NCI-H1048 (cell line): ENCODE measurements at places on chromosomes 11 and 22.

DNA sequence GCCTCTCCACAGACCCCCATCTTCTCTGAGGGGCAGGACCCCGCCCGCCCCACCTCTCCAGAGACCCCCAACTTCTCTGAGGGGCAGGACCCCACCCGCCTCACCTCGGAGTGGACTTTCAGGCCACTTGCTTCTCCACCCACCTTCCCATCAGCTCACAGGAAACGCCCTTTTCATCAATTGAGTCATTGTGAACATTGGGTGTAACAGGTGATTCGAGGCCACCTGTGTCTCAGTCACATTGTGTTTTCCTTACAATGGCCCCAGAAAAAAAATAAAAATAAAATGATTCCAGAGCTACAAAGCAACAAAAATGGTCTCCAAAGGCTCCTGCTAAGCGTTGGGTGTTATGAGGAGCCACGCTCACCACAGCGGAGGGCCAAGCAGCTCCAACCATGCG lies 36.0 kb downstream of the BRD1 start:
- no peak for DNase-seq

- no peak for DNase-seq
These were observed 35.4 kb downstream of the SDHD start for GRCh38 chr11:112121981-112122615.

- DNase-seq = no peak
These were observed 116.4 kb upstream of the CRYBB3 start for GRCh38 chr22:25083056-25083806.

DNA sequence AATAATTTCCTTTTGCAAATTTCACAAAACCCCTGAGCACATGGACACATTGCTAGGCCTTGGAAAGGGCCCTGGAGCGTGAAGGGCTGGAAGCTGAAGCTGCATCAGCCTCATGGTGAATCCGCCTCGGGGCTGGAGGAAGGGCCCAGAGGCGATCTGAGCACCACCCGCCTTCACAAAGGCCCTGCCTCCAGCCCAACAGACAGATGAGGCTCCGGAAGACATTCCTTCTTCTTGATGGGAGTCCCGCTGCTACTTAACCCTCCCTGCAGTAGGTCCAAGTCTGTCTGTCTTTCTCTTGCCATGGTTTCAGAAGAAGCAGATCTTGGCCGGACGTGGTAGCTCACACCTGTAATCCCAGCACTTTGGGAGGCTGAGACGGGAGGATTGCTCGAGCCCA lies 16.5 kb downstream of the ARRB1 start:
- DNase-seq = no peak

- DNase-seq = no peak
These were observed 4.9 kb downstream of the OR8B8 start for GRCh38 chr11:124440608-124441007.

GRCh38 chr11:38510041-38510440 lies 1912.0 kb upstream of the RAG2 start:
- no peak for DNase-seq

DNA sequence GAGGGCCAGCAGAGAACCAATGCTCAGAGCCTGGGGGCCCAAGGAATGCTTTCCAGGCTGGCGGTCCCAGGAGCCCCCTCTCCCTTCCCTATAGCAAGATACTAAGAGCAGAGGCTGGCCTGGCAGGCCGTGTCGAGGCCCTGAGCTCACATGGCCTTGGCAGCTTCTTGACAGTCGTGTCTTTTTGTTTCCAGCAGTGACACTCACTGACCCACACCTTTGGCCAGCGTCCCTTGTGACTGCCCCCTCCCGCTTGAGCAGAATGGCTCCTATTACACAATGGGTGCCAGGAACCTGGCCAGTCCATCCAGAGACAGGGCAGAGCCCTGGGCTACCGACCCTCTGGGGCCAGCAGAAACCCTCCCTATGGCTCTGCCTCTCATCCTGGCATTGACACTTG lies 6.4 kb upstream of the CCND1 start:
- no peak for DNase-seq

GRCh38 chr11:125188021-125188420 lies 23.5 kb downstream of the PKNOX2 start:
- DNase-seq = no peak

DNA sequence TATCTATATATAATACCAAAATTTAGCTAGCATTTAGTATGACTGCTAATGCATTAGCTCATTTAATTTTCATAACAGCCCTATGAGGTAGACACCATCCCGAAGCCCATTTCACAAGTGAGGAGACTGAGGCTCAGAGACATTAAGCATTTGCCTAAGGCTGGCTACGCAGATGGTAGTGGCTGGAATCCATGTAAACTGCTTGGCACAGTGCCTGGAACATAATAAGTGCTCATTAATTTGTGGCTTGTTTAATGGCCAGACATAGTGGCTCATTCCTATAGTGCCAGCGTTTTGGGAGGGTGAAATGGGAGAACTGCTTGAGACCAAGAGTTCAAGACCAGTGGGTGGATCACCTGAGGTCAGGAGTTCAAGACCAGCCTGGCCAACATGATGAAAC lies 17.8 kb upstream of the TP53I11 start:
- no peak for DNase-seq

DNA sequence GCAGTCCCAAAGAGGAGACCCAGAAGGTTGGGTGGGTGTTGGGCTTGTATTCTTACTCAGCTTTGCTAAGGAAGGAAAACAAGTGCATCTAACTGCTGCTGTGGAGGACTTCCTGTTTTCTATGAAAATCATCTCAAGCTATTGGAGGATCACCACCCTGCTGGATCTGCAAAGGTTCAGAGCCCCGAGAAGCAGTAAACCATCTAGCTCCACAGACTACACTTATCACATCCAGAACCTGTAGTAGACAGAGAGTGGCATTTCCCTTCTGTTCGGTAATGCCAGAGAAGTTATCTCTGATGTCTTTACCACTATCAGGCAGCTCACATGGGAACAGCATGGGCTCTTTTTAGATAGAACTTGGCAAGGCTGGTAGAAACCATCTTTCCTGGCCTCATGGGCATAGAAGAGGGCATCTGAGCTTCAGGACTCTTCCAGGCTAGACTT lies 21.7 kb downstream of the KCNJ1 start:
- DNase-seq = no peak

DNA sequence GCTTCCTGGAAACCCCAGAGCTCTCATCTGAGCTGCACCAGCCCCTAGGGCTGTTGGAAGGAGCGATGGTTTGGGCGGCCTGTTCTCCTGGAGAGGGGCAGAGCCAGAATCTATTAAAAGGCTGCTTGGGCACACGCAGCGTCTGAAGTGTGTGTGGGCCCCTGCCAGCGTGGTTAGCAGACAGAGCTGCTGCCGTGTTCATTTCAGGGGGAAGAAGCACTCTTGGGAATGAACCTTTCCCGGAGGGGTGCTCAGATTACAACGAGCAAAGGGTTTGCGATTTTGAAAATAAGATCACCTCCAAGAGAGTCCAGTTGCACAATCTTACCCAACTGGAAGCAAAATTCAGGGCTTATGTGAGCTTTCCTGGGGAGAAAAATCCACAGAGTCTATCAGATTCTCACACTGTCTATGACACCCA lies 12.9 kb downstream of the ANO1 start:
- no peak for DNase-seq

DNA sequence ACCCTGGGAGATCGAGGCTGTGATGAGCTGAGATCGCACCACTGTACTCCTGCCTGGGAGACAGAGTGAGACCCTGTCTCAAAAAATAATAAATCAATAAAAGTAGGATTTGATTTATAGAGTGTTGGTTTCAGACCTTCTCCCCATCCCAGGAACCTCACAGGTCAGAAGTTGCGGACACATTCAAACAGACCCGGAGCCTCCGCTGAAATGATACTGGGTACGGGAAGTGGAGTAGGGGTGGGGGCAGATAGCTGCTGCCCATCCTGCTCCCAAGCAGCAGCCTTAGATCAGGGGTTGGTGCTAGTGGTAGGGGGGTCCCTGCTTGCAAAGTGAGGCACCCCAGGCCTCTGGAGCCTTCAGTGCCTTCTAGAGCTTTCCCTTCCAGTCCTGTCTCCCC lies 7.8 kb downstream of the PRDM11 start:
- no peak for DNase-seq

DNA sequence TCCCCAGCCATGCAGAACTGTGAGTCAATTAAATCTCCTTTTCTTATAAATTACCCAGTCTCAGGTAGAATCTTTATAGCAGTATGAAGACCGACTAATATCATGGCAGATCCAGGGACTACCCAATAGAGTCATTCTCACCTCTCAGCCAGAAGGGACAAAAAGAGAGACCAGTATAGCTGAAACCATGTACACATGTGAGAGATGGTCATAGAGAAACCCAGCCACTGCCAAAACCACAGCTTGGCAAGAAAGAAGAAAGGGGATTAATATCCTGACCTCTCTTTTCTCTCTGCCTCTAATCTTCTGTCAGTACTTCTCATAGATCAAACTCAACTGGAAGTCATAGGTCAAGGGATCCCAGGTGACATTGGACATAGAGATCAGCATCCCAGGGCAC lies 109.8 kb downstream of the CCDC34 start:
- DNase-seq = no peak

GRCh38 chr22:45688600-45689080 lies 17.0 kb downstream of the ATXN10 start:
- peak; percentile 22 for DNase-seq

GRCh38 chr11:57311109-57311936 lies 13.4 kb downstream of the TNKS1BP1 start:
- peak; percentile 71 for DNase-seq

GRCh38 chr22:29992341-29993275 lies 87.7 kb upstream of the HORMAD2 start:
- no peak for DNase-seq

DNA sequence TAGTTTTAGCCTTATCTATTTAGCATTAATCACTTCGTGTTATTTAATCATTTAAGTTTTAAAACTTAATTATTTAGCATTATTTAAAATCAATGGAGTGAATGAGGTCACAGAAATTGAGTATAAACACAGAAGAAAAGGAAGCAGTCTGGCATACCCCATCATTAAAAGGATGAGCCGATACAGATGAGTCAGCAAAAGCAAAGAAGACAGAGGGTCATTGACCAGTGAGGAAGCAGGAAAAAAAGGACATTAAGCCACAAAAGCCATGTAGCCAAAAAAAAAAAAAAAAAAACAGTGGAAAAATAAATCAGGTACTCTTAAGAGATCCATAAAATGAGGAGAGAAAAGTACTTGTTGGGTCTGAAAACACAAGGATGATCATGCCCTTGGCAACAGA lies 71.5 kb downstream of the TYR start:
- no peak for DNase-seq

- no peak for DNase-seq
These were observed 61.2 kb upstream of the BLID start for GRCh38 chr11:122177238-122177637.

DNA sequence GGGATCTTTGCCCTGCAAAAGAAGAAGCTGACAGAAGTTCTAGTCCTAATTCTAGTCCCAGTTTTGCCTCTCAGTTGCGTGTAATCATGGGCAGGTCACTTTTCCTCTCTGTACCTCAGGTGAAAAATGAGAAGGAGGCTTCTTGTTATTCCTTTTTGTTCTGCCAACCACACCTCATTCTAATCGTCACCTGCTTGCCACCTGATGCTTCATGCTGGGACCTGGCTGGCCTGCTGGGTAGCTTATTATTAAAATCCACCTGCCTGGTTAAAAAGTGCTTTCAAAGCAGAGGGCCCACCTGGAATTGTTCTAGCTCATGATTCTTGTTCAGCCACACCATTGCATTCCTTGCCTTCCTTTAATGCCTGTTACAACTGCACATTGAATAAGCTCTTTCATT lies 8.4 kb upstream of the ALG8 start:
- no peak for DNase-seq

DNA sequence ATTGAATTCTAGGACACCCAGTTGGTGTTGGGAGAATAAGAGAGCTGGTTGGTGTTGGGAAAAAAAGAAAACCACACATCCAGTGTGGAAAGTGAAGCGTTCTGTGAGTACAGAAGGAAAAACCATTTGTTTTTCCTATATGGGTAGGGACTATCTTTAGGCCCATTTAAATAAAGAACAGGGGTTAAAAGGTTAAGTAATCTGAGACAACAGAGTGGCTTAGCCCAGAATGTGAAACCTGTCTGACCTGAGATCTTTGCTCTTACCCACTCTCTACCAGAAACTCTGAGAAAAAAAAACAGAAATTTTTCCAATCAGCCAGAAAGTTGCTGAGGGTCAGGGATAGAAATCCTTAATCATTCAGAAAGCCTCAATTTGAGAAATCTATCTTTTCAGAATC lies 59.8 kb upstream of the LRRC55 start:
- DNase-seq = no peak

DNA sequence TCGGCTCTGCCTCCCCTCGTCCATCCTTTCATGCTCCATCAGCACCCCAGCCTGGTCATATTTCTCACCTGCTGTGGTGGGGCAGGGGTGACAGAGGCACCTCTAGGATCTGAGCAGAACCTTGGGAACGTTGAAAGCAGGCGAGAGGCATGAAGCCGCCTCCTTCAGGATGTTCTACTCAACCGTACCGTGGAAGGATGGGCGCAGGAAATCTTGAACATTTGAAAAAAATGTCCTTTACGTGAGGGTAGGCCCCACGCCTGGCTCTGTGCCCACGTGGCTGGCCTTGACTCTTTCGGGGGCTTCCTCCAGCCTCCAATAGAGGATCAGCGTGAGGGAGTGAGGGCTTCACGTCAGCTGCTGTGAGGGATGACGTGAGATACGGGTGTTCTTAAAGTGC lies 90.7 kb downstream of the TBC1D22A start:
- DNase-seq = no peak

GRCh38 chr11:424232-424631 lies 9.4 kb upstream of the SIGIRR start:
- DNase-seq = no peak

DNA sequence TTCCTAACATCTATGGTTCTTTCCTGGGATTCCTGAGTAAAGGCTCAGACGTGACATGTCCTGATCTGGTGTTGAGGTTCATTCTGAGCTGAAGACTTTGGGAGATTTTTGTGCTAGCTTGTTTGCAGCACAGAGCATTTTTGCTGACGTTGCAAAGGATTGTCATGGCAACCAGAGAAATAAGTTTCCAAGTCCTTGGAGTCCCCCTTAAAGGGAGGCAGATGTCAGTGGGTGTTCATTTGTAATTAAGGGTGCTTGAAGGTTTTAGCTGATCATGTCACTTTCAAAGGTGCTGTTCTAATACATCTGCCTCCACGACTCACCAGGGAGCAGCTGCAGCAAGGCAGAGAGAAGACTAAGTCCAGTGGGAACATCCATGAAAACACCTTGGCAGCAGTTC lies 5.4 kb upstream of the SYN3 start:
- no peak for DNase-seq

DNA sequence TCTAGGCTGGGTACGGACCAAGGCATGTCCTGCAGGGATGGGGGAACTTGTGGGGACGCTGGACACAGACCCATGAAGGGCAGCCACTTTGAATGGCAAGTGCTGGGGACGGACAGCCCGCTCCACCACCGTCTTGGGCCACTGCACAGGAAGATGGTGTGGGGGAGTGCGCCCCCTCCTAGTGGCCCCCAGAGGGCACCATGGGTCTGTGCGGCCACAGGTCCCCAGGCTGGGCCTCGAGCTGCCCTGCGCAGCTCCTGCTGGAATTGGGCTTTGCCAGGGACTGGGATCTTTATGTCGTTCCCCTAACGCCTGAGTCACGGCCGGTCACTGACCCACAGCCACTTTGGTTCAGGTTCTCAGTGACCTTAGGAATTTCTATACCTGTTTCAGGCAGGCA lies 44.4 kb downstream of the NAT10 start:
- no peak for DNase-seq

- no peak for DNase-seq
These were observed 4.7 kb downstream of the TCIRG1 start for GRCh38 chr11:68043349-68044144.

- DNase-seq = no peak
These were observed 14.0 kb downstream of the GRIK4 start for GRCh38 chr11:120525261-120526171.
